Cardiac muscle cell (in vitro differentiated cells and primary cell): ENCODE measurements at places on chromosomes 11 and 22.

- no peaks in the 10 kb centered on the region for H3K4me1 ChIP-seq
- H3K27me3 ChIP-seq = no peaks in the 10 kb centered on the region
- H3K36me3 ChIP-seq = no peaks in the 10 kb centered on the region
- no peak overlapping the region for H3K4me3 ChIP-seq
- no peak overlapping the region for H3K27ac ChIP-seq
These were observed 19.2 kb upstream of the SLC5A12 start for GRCh38 chr11:26741036-26741435.

DNA sequence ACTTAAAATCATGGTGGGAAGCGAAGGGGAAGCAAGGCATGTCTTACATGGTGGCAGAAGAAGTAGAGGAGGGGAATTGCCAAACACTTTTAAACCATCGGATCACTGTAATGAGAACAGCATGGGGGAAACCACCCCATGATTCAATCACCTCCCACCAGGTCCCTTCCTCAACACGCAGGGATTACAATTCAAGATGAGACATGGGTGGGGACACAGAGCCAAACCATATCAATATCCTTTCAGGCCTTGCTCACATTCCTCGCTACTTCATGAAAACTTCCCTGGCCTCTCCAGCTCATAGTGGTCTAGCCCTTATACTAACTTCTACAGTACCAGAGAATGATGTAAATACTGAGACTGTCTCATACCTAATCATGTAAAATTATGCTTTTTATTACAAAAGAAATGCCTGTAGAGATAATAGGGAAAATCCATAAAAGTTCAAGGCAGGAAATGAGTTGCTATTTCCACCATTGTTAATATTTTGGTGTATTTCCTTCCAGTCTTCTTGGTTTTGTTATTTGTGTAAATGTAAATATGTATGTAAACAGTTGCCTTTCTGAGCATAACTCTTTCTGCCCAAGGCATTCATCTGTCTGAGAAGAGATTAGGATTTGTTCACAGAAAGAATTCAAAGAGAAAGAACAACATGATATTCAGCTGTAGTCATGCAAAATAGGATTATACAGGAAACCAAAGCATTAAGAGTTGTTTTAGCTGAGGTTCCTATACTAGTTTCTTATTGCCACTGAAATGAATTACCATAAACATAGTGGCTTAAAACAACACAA is 104.3 kb upstream of the LDLRAD3 start:
- no peak overlapping the region for H3K4me3 ChIP-seq
- H3K36me3 ChIP-seq = no peaks in the 10 kb centered on the region
- DNase-seq = no peak
- H3K27ac ChIP-seq = no peak overlapping the region

DNA sequence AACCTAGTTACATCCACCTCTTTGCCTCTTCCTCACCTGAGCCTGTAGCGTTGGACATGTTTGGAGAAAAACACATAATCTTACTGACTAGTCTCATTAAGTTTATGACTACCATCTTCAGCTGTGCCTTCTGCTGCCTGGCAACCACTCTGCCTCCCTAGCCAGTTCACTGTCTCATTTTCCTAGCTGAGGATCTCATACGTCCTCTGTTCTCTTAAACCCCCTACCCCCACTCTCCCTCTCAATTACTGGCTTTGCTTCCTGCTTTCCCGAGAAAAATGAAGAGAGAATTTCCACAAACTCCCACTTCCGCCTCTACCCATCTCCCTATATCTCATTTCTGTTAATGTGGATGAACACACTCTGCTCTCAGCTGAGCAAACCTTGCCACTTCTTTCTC is 239.3 kb upstream of the POU2AF2 start:
- no peak overlapping the region for H3K27ac ChIP-seq
- H3K36me3 ChIP-seq = no peaks in the 10 kb centered on the region
- H3K4me1 ChIP-seq = peaks cover 13% of the 10 kb centered on the region
- H3K27me3 ChIP-seq = no peaks in the 10 kb centered on the region
- no peak for DNase-seq

GRCh38 chr11:69186316-69187260 is 30.9 kb downstream of the SMIM38 start:
- H3K4me1 ChIP-seq = peaks cover 4% of the 10 kb centered on the region
- no peaks in the 10 kb centered on the region for H3K27me3 ChIP-seq
- no peak for DNase-seq
- no peak overlapping the region for H3K4me3 ChIP-seq
- H3K36me3 ChIP-seq = no peaks in the 10 kb centered on the region

DNA sequence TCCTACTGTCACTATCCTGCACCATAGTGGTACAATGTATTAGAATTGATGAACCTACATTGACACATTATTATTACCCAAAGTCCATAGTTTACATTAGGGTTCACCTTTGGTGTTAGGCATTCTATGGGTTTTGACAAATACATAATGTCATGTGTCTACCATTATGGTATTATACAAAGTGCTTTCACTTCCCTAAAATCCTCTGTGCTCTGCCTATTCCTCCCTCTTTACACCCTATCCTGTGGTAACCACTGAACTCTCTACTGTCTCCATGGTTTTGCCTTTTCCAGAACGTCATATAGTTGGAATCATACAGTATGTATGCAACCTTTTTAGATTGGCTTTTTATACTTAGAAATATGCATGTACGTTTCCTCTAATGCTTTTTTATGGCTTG is 51.5 kb downstream of the CCDC15 start:
- H3K4me1 ChIP-seq = no peaks in the 10 kb centered on the region
- no peaks in the 10 kb centered on the region for H3K27me3 ChIP-seq
- DNase-seq = no peak
- H3K4me3 ChIP-seq = no peak overlapping the region

GRCh38 chr11:110883256-110883655 is 171.0 kb upstream of the ARHGAP20 start:
- no peak for DNase-seq
- H3K27ac ChIP-seq = no peak overlapping the region
- no peaks in the 10 kb centered on the region for H3K27me3 ChIP-seq
- H3K4me1 ChIP-seq = no peaks in the 10 kb centered on the region
- no peak overlapping the region for H3K4me3 ChIP-seq
- H3K36me3 ChIP-seq = no peaks in the 10 kb centered on the region

DNA sequence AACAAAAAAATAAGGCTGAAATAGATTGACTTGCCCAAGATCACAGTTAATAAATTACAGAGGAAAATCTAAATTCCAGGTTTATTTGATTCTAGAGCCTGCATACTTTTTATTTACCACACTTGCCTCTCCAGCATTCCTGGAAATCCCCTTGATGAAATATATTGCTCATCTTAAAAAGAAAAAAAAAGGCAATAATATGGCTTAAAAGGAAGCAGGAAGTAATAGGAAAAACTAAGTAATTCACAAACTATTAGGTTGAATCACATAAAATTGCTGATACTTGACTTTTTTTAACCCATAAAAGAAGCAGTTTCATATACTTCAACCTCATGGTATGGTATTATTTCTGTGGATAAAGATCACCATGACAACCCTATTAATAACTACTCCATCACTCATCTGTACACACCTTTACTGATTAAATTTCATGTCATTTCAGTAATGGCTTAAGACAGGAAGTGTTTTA is 52.9 kb downstream of the COPB1 start:
- no peaks in the 10 kb centered on the region for H3K27me3 ChIP-seq
- no peak for DNase-seq

GRCh38 chr22:30902496-30903357 is 65.8 kb downstream of the MORC2 start:
- peaks cover 6% of the 10 kb centered on the region for H3K36me3 ChIP-seq
- no peak overlapping the region for H3K4me3 ChIP-seq
- no peaks in the 10 kb centered on the region for H3K4me1 ChIP-seq
- H3K27ac ChIP-seq = no peak overlapping the region

GRCh38 chr22:38938221-38938620 is 19.2 kb upstream of the APOBEC3A start:
- H3K36me3 ChIP-seq = no peaks in the 10 kb centered on the region
- no peaks in the 10 kb centered on the region for H3K4me1 ChIP-seq
- no peaks in the 10 kb centered on the region for H3K27me3 ChIP-seq
- H3K4me3 ChIP-seq = no peak overlapping the region
- H3K27ac ChIP-seq = no peak overlapping the region

DNA sequence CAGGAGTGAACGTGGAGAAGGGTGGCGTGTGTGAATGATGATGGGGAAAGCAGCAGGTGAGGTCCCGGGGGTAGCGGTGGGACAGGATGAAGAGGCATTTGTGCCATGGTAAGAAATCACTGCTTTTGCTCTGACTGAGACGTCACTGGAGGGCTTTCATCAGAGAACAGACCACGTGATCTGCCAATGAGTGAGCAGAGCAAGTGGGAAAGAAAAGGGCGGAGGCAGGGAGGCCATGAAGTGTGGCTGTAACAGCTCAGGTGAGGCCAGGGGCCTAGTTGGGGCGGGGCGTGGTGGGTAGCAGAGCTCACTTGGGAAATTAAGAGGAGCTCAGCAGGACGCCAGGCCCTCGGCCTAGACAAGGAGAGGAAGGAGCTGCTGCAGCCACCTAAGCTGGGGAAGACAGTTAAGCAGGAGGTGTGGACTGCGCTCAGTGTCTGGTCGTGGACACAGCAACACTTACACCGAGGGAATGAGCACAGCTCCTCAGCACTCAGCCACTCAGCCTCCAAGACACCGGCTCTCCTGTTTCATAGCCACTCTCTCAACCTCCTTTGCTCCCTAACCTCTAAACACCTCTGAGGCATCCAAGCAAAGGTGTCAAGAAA is 14.1 kb upstream of the TMEM121B start:
- H3K4me3 ChIP-seq = no peak overlapping the region
- H3K4me1 ChIP-seq = peaks cover 10% of the 10 kb centered on the region
- DNase-seq = no peak
- H3K27ac ChIP-seq = no peak overlapping the region
- peaks cover 5% of the 10 kb centered on the region for H3K36me3 ChIP-seq

DNA sequence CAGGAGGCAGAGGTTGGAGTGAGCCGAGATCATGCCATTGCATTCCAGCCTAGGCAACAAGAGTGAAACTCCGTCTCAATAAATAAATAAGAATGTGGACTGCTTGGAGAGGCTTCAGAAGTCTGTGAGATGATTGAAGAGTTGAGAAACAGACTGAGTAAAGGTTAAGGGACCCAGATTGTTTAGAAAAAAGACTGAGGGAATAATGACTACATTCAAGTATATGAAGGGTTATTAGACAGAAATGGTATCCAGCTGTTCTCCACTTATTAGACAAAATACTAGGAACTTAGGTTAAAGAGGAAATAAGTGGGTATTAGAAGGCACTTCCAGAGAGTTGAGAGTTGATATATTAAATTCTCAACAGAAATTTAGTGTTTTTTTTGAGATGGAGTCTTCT is 10.5 kb upstream of the YAP1 start:
- no peak for DNase-seq
- H3K36me3 ChIP-seq = no peaks in the 10 kb centered on the region
- no peaks in the 10 kb centered on the region for H3K27me3 ChIP-seq
- no peak overlapping the region for H3K4me3 ChIP-seq
- no peak overlapping the region for H3K27ac ChIP-seq
- no peaks in the 10 kb centered on the region for H3K4me1 ChIP-seq

- no peak overlapping the region for H3K4me3 ChIP-seq
- no peaks in the 10 kb centered on the region for H3K36me3 ChIP-seq
- H3K27ac ChIP-seq = no peak overlapping the region
- H3K4me1 ChIP-seq = no peaks in the 10 kb centered on the region
These were observed 16.8 kb downstream of the OR56B4 start for GRCh38 chr11:6124245-6124644.

GRCh38 chr22:43953988-43954785 is 1.1 kb upstream of the SAMM50 start:
- H3K4me1 ChIP-seq = peaks cover 10% of the 10 kb centered on the region
- H3K36me3 ChIP-seq = no peaks in the 10 kb centered on the region
- H3K27ac ChIP-seq = no peak overlapping the region

DNA sequence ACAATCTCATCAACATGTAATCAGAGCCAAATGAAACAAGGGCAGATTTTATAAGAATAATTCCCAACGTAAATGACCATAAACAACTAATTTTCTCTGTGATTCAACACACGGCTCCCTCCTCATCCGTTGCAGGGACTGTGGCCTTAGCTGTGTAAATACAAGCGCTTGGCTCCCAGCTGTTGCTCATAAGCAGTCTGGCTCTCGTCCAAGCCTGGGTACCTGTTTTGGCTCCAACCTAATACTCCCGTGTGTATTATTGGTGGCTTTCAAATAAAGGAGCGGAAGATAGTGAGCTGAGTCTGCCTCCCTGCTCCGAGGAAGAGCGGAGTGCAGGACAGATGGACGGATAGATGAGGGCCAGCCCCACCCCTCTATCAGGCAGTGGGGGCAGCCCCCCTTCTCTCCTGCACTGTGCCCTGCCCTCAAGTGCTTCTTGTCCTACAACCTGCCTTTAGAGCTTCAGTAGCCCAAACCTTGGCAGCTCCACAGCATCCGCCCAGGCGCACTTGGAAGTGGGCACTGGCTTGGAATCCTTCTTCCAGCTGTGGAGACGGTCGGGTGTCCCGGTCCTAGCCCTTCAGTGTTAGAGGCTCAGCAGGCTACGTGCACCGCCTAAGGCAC is 670.9 kb downstream of the BRD1 start:
- H3K4me3 ChIP-seq = no peak overlapping the region
- DNase-seq = no peak
- peaks cover 6% of the 10 kb centered on the region for H3K4me1 ChIP-seq
- no peaks in the 10 kb centered on the region for H3K36me3 ChIP-seq
- no peaks in the 10 kb centered on the region for H3K27me3 ChIP-seq
- no peak overlapping the region for H3K27ac ChIP-seq

DNA sequence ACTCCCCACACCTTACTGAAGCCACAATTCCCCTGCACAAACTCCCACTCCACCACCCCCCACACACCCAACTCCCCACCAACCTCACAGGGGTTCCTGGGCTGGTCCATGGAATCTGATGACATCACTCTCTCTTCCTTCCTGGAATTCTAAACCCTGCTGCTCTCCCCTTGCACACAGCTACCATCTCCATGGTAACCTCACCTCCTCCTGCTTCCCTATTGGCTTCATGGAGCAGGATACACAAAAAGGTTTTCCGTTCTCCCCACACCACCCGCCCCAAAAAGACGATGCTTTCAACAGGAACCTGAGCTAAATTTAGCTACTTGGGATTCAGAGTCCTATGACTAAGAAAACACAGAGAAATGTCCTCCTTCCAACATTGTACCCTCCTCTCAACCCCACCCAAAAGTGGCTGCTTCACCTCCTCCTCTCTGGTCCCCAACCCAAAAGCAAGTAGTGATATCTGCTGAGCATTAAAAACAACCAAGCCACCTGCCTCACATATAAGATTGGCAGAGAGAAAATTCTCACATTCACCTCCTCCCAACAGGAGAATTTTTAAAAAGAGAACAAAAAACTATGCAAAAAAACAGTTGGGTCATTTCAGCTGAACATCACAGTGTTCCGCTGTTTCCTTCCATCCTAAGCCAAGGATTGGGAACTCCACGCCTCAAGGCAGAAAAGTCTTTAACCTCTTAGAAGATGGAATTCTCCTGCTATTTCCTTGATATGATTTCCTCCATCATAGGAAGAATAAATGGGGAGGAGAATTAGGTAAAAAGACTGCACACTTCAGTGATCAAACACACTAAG is 66.9 kb downstream of the RBFOX2 start:
- H3K4me1 ChIP-seq = peaks cover 6% of the 10 kb centered on the region
- DNase-seq = peak; percentile 85
- peak overlapping the region; percentile 12 for H3K27ac ChIP-seq
- H3K27me3 ChIP-seq = no peaks in the 10 kb centered on the region
- H3K36me3 ChIP-seq = no peaks in the 10 kb centered on the region

GRCh38 chr11:19934828-19935259 is 222.2 kb downstream of the NAV2 start:
- H3K27ac ChIP-seq = no peak overlapping the region
- H3K4me1 ChIP-seq = peaks cover 3% of the 10 kb centered on the region
- DNase-seq = no peak
- no peaks in the 10 kb centered on the region for H3K36me3 ChIP-seq
